Suprapubic skin (tissue), 4 donors: ENCODE measurements at places on chromosomes 7 and 10. TPM values are rescaled to one million over a fixed set of nuclear protein-coding genes. Genes with fewer than 3 reads are reported as not detected.

- DNase-seq = no peak
Observed at GRCh38 chr10:43090664-43091063, 13.8 kb downstream of the RET start.

DNA sequence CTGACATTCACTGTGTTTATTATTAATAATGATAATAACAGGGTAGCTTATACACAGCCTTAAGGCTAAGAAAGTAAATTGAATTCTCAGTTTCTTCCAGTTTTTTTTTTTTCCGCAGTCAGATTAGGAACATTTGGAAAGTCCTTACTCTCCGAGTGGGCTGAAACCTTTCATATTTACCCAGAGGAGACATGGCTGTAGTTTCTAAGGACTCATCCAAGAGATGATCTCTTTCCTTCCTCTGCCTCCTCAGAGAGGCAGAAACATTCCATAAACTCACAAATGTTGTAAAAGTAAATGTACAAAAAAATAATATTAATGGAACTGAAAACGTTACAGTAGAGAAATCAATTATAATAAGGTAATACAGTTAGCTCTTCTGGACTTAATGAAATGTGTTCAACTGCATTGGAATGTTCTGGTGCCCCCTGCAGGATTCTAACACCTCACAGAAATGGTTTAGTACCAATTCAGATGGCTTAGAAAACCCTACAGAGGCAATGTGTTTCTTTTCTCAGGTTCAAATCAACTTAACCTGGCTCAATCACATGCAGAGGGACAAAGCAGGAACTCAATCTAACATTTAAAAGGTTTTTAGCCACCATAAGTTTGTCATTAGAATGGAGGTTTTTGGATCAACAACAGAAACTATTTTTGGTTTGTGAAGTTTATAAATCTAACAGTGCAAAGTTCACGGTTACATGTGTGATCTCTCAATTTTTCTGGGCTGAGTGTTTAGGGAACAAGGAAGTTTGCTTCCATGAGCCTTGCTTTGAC lies 71.7 kb downstream of the ICA1 start:
- no peak for DNase-seq

DNA sequence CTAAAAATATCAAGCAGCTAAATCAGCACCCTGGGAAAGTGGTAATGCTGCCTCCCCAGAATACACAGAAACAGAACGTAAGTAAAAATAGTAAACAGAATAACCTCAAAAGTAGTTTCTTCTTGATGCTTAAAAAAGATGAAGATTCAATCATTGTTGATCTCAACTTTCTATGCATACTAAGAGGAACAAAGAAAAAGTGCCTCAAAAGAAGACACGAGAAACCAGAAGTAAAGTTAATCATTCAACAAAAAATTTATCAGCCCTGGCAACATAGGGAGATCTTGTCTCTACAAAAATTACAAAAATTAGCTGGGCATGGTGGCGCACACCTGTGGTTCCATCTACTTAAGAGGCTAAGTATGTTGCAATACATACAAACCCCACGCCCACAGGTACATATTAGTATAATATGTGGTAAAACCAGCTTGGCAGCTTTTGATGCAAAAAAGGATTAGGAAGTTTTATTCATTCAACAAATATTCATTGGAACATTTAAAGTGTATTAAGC lies 153.7 kb downstream of the NRBF2 start:
- DNase-seq = no peak

DNA sequence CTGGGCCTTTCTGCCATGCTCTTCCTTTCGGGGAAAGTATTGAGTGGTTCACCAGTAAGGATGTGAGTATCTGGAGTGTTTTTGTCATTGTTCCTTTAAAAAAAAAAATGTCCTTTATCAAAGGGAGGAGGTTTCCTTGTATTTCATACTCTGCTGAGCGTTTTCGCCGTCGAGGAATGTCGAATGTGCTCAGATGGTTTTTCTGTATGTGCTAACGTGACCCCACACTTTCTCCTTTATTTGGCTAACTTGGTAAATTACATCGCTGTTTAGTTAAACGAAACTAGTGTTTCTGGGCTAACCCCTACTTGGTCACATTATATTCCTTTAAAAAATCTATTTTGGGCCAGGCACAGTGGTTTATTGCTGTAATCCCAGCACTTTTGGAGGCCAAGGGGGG lies 45.9 kb downstream of the INPP5A start:
- DNase-seq = no peak

GPR146 gene
- total RNA-seq = 48.3 TPM
